Caki2 (cell line): ENCODE measurements at places on chromosomes 11 and 22.
A peak's percentile ranks its signal among the peaks of the same experiment; 100 is the strongest.

- DNase-seq, result no peak
Observed at GRCh38 chr11:77590194-77590782, 535 bp downstream of the AQP11 start.

- no peak for DNase-seq
Observed at GRCh38 chr11:66186470-66186869, 82.0 kb upstream of the RAB1B start.

DNA sequence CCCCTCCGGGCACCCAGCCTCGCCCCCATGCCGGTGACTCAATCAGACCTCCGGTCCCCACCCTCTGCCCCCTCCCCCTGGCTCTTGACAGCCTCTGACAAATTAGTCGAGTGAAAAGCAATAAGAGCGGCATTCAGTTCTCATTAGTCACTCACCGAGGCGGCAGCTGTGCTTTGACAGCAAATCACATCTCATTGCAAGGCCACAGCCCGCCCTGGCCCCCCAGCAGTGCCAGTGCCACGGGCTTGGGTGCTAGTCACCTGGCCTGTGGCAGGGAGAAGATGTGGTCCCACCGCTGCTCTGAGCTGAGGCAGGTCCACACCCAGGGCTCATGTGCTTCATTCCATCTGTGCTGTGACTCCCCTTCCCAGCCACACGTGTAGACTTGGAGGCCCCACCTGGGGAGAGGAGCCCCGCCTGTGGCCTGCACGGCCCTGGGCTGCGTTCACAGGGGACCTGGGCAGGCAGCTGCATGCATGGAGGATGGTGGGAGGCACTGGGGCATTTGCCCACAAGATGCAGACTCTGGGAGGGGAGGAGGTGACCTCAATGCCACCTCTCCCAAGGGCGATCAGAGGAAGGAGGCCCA, 7.4 kb upstream of the TH start:
- peak; percentile 76 for DNase-seq

- DNase-seq, result no peak
Observed at GRCh38 chr11:78424334-78425270, 7.0 kb upstream of the GAB2 start.
